PC-9 (cell line): ENCODE measurements at places on chromosomes 3 and 15. TPM values are rescaled to one million over a fixed set of nuclear protein-coding genes. Genes with fewer than 3 reads are reported as not detected.

- DNase-seq, result no peak
These were observed 195.6 kb downstream of the RPLP1 start for GRCh38 chr15:69648212-69648611.

- DNase-seq, result no peak
These were observed 42.3 kb downstream of the IL20RB start for GRCh38 chr3:137000039-137000438.

DNA sequence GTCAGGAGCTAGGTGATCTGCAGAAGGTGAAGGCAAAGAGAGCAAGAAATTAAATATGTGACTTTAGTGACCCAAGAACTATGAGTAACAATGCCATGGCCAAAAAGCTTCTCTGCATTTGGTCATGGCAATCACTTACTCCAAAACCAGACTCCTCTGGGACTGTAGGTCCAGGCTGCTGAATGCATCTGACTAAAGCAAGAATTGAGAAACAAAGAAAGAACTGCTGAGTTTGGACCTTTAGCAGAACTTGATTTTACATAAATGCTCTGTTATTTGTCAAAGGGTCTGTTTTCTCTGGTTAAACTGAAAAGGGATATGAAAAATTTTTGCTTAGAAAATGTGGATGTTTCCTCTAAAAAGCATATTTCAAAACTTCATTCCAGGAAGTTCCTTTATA lies 1102.2 kb downstream of the IGSF11 start:
- no peak for DNase-seq

DNA sequence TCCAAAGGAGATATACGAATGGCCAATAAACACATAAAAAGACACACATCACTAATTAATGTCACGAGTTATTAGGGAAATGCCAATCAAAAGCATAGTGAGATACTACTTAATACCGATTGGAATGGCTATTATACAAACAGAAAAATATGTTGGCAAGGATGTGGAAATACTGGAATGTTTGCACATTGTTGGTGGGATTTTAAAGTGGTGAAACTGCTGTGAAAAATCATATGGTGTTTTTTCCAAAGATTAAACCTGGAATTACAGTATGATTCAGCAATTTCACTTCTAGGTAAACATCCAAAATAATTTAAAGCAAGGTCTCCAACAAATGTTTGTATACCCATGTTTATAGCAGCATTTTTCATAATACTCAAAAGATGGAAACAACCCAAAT lies 765.5 kb downstream of the VGLL3 start:
- no peak for DNase-seq

DNA sequence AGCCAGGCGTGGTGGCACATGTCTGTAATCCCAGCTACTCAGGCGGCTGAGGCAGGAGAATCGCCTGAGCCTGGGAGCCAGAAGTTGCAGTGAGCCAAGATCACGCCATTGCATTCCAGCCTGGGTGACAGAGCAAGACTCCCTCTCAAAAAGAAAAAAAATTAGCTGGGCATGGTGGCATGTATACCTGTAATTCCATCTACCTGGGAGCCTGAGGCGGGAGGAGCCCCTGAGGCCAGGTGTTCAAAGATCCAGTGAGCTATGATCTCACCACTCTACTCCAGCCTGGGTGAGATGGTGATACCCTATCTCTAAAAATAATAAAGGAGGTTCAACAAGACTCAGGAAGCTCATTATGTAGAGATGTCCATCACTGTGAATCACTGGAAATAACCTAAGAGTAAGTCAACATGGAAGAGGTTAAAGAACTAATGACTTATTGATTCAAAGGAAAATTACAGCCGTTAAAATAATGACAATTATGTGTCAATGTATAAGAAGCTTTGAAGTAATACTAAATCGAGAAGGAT lies 19.8 kb upstream of the RAB7A start:
- no peak for DNase-seq

DNA sequence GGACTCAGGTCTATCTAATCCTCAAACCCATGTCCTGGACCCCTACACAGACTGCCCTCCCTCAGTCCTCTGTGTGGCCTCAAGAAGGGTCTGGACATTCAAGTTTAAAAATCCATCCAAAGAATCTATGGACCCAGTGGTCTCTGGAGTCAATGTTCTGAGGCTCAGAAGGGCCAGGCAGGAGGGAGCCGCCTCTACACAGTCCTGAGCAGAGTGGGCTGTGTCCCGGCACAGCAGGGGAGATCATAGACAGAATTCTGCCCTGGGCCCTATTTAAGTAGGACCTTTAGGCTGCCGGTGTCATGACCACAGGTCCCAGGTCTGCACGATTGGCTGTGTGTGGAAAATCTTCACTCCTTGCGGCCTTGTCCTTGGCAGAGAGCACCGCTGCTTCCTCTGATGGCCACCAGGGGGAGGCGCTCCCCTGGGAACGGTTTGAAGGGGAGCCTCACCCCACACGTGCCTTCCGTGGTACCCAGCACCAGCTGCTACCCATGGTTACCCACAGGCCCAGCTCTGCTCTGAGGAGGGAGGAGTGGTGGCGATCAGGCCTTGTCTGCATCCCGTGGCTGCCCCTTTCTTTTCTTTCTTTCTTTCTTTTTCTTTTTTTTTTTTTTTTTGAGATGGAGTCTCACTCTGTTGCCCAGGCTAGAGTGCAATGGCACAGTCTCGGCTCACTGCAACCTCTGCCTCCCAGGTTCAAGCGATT lies 37.9 kb downstream of the CHRD start:
- peak; percentile 57 for DNase-seq

Gene CDC25A
- 9.7 and 10.5 TPM in 2 replicates for total RNA-seq
